ENCODE measurements at places on chromosomes 1 and 21. TPM values are rescaled to one million over a fixed set of nuclear protein-coding genes. Genes with fewer than 3 reads are reported as not detected.

DNASE2B gene
- not detected for total RNA-seq

GSTM3 gene
- 135 TPM for total RNA-seq

C4BPA gene
- total RNA-seq = not detected

SPRR4 gene
- total RNA-seq = not detected

LRRN2 gene
- total RNA-seq = 0.39 TPM

LCE3D gene
- not detected for total RNA-seq

POU2F1 gene
- 4.6 TPM for total RNA-seq

IL24 gene
- total RNA-seq = not detected

HES3 gene
- not detected for total RNA-seq

HOOK1 gene
- not detected for total RNA-seq

RIPPLY3 gene
- not detected for total RNA-seq

CFAP107 gene
- not detected for total RNA-seq

CFHR1 gene
- total RNA-seq = 0.25 TPM

IRF6 gene
- total RNA-seq = 0.39 TPM

ETV3L gene
- not detected for total RNA-seq

PCP4L1 gene
- total RNA-seq = not detected

RHBDL2 gene
- not detected for total RNA-seq

AMIGO1 gene
- 1.4 TPM for total RNA-seq

AGTRAP gene
- total RNA-seq = 32.4 TPM

WNT2B gene
- 3.3 TPM for total RNA-seq

TEDDM1 gene
- not detected for total RNA-seq

SLC2A5 gene
- total RNA-seq = 5.8 TPM

FAM72D gene
- total RNA-seq = not detected

CD84 gene
- total RNA-seq = not detected

OVAAL gene
- not detected for total RNA-seq

MPL gene
- not detected for total RNA-seq

FAM151A gene
- not detected for total RNA-seq

C8A gene
- not detected for total RNA-seq

PTPRC gene
- total RNA-seq = not detected

SLC41A1 gene
- total RNA-seq = 23.2 TPM

WDR64 gene
- not detected for total RNA-seq

ERICH3 gene
- total RNA-seq = not detected

RAP1GAP gene
- 0.29 TPM for total RNA-seq

SLC35E2B gene
- 43.6 TPM for total RNA-seq

C1orf198 gene
- total RNA-seq = 66.9 TPM

CRNN gene
- total RNA-seq = not detected

OLIG2 gene
- total RNA-seq = not detected

OPTC gene
- not detected for total RNA-seq

ESRRG gene
- total RNA-seq = not detected

UBXN10 gene
- not detected for total RNA-seq

FAM131C gene
- total RNA-seq = 0.75 TPM

NBPF6 gene
- total RNA-seq = not detected

RGS8 gene
- total RNA-seq = not detected

CLCA1 gene
- total RNA-seq = not detected

ANGPTL1 gene
- total RNA-seq = 34.1 TPM
